CD4-positive, alpha-beta memory T cell (primary cell): ENCODE measurements at places on chromosomes 1 and 21.

- DNase-seq = no peak
Observed at GRCh38 chr1:2783069-2783434, 18.4 kb downstream of the TTC34 start.

DNA sequence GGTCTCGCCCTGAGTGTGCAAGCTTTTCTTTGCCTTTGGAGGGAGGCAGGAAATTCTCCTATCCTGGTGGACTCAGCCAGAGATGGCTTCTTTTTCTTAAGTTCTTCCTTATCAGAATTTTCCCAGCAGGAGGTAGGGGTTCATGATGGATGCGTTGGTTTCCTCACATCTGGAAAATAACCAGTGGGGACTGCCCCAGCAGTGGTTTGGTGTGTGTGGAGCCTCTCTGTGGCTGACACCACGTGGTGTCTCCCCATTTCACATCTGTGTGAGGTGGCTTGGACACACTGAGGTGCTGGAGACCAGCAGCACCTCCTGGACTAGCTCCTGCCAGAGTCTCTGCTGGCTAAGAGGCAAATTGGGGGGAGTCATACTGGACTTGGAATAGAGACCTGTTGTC, 32.6 kb downstream of the B3GALT5 start:
- DNase-seq = no peak

DNA sequence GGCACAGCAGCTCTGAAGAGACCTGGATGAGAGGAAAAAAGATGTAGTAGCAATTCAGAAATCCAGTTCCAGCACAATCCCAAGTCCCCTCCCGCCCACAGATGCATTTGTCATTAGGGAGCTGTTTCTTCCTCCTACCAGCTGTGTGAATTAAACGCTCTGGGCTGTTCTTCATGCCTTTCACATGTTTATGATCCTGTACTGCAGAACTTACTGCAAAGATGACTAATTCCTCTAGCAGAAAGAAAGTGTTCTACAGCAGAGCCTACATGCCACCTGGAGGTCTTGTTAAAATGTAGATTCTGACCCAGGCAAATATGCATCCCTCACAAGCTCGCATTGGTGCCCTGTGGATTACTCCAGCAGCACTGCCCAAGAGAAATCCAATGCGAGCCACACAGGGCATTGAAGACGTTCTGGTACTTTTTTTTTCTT, 6.5 kb downstream of the ENO1 start:
- no peak for DNase-seq

DNA sequence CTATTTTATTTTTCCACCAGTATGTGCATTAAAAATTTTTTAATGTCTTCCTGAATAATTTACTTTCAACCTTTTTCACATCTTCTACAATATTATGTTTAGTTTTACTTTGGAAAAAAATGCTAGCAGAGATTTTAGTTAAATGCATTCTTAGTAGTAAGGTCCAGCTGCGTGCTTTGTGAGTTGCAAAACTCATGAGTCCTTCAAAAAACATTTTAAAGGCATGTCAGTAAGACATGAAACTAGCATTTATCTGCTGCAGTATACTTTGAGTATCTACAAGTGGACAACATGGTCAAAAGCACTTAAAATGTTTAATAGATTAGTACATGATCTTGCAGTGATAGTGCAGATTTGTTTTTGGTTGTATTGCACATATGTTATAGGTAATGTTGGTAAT, 139.0 kb downstream of the HS2ST1 start:
- no peak for DNase-seq

DNA sequence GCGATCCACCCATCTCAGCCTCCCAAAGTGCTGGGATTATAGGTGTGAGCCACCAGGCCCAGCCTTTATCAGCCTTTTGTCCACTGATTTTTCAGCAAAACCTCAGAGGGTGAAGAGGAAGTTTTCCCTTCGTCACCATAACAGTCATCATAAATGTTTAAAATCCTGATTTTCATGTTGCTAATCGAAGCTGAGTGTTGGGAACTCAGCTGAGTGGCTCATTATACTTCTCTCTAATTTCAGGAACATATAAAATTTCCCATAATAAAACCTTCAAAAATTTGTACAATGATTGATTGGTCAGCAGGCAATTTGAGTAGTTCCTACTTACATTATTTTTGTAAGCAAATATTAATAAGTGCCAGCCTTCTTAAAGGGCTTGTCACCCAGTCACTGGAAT, 31.8 kb upstream of the IFNGR2 start:
- DNase-seq = no peak
